Epithelial cell of umbilical artery (primary cell): ENCODE measurements at places on chromosomes 3 and 15. TPM values are rescaled to one million over a fixed set of nuclear protein-coding genes. Genes with fewer than 3 reads are reported as not detected.

The SRGAP3 gene
- under 0.01 TPM in 1 of 2 replicates, not detected in the other for total RNA-seq

The CADM2 gene
- 0.46 and 0.65 TPM in 2 replicates for total RNA-seq

The DAZL gene
- total RNA-seq = not detected in 2 replicates

The CRTAP gene
- 103 and 150 TPM in 2 replicates for total RNA-seq

The REC114 gene
- not detected in 2 replicates for total RNA-seq

The B2M gene
- total RNA-seq = 1,506 and 2,841 TPM in 2 replicates

The ADAM10 gene
- 144 and 165 TPM in 2 replicates for total RNA-seq

The CHRFAM7A gene
- total RNA-seq = 2.3 and 15.8 TPM in 2 replicates

The PROK2 gene
- total RNA-seq = not detected in 2 replicates

The MYZAP gene
- 5.5 and 22.6 TPM in 2 replicates for total RNA-seq

The RFC4 gene
- total RNA-seq = 42.6 and 49.2 TPM in 2 replicates

The POC1A gene
- 9.1 and 11.4 TPM in 2 replicates for total RNA-seq

The DNAH12 gene
- under 0.01 TPM in 1 of 2 replicates, not detected in the other for total RNA-seq

The PIGZ gene
- total RNA-seq = 2.3 and 2.6 TPM in 2 replicates

The WDR93 gene
- total RNA-seq = not detected in 2 replicates

The KIF7 gene
- total RNA-seq = 8.1 and 9.9 TPM in 2 replicates

The LRRC2 gene
- total RNA-seq = 0.15 TPM in 1 of 2 replicates, not detected in the other

The TM4SF18 gene
- total RNA-seq = 48.7 and 164 TPM in 2 replicates

The CNTN3 gene
- total RNA-seq = 1.5 and 2.6 TPM in 2 replicates

The NEO1 gene
- total RNA-seq = 0.32 and 0.61 TPM in 2 replicates

The CD86 gene
- total RNA-seq = not detected in 2 replicates

The ROPN1 gene
- total RNA-seq = not detected in 2 replicates

The ZNF197 gene
- 8.8 and 10.6 TPM in 2 replicates for total RNA-seq

The CLDN16 gene
- under 0.01 TPM in 2 replicates for total RNA-seq

The XYLB gene
- 2.3 and 3.0 TPM in 2 replicates for total RNA-seq

The CAMKV gene
- total RNA-seq = not detected in 2 replicates

The CAPN3 gene
- 0.15 and 0.32 TPM in 2 replicates for total RNA-seq

The GRK7 gene
- not detected in 2 replicates for total RNA-seq

The ITIH3 gene
- not detected in 2 replicates for total RNA-seq

The GPR160 gene
- 0.97 and 1.2 TPM in 2 replicates for total RNA-seq

The ST8SIA2 gene
- not detected in 2 replicates for total RNA-seq

The ALDH1L1 gene
- total RNA-seq = not detected in 2 replicates

The DUSP7 gene
- 9.6 and 10.4 TPM in 2 replicates for total RNA-seq

The GPR171 gene
- total RNA-seq = not detected in 2 replicates

The BOC gene
- 0.15 and 0.32 TPM in 2 replicates for total RNA-seq

The PRR20G gene
- total RNA-seq = not detected in 2 replicates

The STRIT1 gene
- total RNA-seq = not detected in 2 replicates

The ALG1L2 gene
- total RNA-seq = not detected in 2 replicates
